GM04503 (cell line): ENCODE measurements at places on chromosomes 6 and 20.

GRCh38 chr6:1720620-1721322, 111.1 kb downstream of the FOXC1 start:
- DNase-seq = no peak

DNA sequence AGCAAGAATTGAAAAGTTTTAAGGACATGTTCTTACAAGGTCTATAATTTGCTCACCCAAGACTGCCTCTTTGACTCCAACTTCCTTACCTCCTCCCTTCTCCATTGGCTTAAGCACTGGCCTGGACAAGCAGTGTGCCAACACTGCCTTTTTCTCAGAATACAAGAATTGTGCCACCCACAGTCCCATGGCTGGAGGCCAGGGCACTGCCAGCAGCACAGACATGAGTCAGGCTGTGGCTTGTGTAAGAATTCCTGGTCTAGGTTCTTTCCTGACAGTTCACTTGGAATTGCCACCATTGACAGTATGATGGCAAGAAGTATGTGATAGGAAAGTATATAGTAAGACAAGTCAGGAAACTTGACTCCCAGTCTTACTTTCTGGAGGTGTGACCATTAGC, 202.7 kb upstream of the MARCKS start:
- DNase-seq = no peak

GRCh38 chr6:100202417-100203194, 208.6 kb upstream of the MCHR2 start:
- peak; percentile 97 for DNase-seq

DNA sequence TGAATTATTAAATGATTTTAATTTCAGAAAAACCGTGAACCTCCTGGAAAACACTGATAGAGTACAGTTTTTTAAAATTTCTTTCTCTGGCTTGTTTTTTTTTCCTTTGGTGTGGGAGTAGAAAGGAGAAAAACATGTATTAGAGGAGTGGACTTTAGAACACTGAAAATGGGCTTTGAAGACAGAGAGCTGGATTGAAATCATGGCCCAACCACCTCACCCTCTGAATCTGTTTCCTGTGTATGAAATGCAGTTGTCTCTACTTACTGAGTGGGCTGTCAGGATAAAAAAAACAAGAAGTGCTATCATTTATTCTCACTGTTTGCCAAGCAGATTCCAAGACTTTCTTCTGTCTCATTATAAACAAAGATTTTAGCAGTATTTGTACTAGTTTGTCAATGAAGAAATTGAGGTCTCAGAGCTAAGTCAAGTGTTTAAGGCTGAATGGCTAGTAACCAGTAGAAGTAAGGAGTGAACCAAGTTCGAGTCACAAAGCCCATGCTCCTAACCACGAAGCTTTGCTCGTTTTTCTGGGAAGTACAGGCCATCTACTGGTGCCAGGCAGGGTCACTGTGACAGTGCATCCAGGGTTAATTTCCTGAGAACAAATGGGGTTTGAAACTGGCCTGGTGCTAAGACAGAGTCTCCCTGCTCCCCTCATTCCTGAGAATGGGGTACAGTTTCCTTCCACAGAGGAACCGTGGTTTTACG, 256.4 kb downstream of the TMEM242 start:
- no peak for DNase-seq

DNA sequence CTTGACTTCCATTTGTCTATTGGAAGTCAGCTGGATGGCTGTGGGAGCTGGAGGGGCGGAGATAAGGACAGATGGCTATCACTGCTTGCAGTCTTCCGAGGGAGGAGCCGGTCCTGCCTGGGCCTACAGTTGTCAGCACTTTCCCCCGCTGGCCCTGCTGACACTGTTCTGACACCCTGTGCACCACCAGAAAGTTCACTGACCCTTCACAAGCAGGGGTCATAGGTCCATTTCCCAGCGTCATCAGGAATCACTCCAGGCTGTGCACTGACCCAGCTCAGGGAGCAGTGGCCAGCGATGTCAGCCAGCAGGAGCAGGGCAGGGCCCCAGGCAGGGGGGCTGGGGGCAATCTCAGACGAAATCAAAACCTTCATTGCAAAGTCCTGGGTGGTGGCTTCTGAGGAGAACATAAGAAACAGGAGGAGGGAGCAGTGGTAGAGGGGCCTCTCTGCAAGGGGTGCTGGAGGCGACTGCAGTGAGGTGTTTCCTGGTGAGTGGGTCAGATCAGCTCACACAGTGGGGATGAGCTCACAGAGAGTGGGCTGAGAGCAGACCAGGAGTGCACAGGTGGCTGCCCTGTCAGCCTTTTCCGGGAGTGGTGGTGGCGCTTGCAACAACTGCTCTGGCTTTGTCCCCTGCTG, 26.5 kb upstream of the PLEKHG1 start:
- DNase-seq = no peak

DNA sequence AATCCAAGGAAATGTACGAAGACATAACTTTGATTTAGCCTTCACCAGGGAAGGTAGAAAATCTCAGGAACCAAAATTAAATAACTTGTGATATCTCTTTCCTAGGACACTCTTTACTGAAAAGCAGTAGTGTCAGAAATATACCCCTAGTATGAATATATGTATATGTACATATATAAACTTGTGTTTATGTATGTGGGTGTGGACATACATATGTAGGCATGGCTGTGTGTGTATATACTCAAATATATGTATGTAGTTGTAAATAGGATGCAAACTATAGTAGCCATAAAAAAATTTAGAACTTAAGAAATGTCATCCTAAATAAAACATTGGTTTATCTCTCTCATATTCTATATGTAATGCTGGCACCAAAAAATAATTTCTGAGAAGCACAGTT, 500.8 kb downstream of the ADGRB3 start:
- no peak for DNase-seq

DNA sequence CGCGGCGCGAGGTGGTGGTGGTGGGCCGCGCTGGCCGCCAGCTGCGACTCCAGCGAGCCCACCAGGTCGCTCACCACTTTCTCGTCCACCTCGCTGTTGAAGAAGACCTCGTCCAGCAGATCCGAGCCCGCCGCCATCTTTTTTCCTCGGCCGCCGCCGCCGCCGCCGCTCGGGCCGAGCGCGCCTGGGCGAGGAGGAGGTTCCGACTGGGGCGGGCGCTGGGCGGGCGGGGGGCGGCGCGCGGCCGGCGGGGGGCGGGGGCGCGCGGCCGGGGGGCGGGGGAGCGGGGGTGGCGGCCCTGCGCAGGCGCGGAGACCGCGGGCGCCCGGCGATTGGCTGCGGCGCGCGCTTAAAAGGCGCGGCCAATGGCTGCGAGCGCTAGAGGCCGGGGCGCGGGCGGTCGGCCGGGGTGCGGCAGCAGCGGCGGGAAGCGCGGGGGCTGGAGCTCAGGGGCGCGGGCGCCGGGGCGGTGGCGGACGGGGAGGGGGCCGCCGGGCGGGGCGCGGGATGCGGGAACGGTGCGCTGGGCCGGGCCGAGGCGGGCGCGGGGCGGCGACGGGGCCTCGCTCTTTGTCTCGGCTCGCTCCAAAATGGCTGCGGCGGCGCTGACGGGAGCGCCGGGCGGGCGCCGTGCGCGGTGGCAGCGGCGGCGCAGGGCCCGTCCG, at the start of gene TAF4:
Gene TAF4 (minus strand): TSS at position 208 of the 665 bp plus-strand sequence. CDS start 71 bp downstream, at position 137.
- no peak for DNase-seq

DNA sequence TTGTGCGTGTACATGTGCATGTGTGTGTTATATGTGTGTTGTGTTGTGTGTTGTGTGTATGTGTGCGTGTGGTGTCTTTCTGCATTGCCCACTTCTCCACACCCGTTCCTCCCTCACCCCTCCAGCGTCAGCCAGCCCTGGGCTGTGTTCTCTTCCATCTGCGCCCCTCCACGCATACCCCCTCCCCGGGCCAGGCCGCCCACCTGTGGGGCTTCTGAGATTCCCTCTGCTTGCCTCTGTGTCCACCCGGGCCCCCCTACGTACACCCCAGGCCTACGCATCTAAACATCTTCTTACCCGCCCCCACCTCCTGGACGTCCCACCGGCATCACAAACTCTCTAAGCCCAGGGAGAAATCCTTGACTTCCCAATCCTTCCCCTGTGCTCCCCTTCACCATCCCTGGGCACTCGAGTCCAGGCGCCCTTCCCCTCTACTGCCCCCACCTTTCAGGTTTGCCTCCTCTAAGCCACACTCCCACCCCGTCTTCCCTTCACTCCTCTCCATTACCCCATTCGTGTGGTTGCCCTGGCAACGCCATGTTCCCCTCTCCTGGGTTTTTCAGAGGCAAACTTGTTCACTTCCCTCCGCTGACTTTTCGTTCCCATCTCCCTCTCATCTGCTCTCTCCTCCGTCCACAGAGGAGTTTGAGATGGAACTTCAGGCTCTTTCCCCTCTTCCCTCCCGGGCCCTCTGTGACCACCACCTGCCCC, 81.7 kb upstream of the NNAT start:
- no peak for DNase-seq

DNA sequence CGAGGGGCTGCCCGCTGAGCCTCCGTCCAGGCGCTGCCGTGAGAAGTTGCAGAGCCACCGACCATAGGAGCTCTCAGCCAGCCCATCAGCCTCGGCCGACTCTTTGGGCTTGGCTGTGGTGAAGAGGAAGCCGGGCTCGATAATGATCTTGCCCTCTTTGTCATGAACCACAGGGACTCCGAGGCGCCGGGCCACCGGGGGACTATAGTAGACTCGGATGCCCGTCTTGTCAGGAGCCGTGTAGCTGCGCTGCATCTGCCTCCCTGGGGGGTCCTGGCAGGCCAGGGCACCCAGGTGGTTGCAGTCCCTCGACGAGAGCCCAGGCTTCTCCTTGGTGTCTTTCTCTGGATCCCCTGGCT, 20.5 kb upstream of the DSN1 start:
- DNase-seq = no peak

DNA sequence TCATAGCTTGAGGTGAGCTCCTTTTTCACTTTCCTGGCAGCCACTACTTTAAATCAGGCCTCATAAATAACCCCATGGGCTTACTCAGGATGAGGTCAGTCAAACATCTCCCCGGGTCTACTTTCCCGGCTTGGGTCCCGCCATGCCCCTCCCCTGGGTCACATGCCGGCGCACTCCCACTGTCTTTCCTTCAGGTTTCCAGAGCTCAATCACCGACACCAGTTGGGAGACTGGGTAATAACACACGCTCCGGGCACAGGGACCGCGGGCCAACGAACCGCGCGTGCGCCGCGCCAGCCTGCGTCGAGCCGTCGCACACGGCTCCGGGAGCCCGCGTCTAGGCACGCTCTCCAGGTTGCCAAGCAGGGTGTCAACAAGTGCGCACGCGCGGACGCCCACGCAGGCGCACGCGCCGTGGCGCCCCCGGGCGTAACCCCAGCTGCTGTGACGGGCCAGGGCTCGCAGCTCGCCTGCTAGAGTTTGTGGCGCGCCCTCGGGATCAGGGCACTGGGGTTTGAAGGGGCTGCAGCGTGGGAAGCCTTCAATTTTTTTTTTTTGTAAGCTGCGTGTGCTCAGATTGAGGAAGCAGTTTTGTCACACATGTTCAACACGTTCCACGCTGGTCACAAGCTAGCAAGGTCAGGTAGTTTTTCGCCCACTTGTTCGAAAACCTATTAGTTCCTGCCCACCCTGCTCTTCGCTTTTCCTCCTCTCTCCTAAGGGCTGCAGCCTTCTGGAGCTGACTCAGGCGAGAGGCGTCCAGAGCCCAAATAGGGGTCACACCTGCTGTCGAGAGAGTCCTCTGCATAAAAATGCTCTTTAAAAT, 31.8 kb downstream of the TFAP2B start:
- no peak for DNase-seq

- DNase-seq = no peak
Observed at GRCh38 chr6:120826253-120826652, 508.0 kb downstream of the TBC1D32 start.

GRCh38 chr6:1705630-1706029, 95.9 kb downstream of the FOXC1 start:
- DNase-seq = no peak

GRCh38 chr20:48843057-48843806, 15.4 kb upstream of the PREX1 start:
- DNase-seq = no peak
